ENCODE measurements at places on chromosomes 3 and 15.

DNA sequence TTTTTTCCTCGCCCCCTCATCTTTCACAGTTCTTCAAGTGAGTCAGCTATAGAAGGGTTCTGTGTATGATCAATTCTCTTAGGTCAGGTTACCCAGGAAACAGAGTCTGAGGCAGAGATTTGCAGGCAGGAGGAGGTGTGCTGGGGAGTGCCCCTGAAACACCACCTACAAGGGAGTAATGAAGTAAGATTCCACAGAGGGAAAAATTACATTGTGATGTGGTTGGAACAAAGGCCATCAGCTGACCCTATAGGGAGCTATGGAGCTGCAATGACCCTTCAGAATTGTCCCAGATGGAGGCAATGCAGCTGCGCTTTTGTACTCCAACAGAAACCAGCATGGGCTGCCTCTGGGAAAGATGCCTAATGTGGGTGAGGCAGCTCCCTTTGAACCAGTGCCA is 142.2 kb upstream of the CNTN3 start:
- DNase-seq: no peak

- no peak for DNase-seq
These were observed 648.1 kb downstream of the NTRK3 start for GRCh38 chr15:87608238-87609028.

DNA sequence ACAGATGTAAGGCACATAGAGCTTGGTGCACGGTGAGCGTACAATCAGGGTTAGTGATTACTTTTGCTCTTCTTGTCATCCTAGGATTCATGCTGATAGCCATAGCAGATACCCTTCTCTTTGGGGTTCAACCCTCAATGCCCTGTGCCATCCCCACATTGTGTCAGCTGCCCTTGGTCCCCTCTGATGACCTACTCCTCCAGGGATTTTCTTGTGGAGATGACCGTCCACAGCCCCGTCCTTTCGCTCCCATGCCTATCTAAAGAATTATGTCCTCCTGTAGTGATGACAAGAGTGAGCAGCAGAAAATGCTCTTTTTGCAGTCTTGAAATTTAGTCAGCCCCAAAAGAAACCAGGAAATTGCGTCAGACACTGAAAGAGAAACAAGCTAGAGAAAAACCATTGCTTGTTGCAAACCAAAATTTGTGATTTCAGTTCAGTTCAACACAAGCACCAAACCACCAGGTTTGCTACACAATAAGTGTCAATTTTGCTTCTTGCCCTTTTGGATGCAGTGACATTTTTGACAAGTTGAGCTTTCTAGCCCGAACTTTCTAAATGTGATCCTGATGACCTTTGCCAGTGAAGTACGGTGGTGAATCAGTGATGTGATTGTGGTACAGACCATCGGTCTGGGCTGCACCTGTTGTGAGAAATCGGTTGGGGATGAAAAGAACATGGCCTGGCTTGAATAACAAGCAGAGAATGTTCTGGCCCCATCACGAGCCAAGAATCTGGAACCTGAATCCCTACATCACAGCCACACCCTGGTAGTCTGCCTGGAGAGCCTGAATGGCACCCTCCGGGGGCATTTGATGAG is 41.3 kb downstream of the CMTM7 start:
- DNase-seq: no peak

DNA sequence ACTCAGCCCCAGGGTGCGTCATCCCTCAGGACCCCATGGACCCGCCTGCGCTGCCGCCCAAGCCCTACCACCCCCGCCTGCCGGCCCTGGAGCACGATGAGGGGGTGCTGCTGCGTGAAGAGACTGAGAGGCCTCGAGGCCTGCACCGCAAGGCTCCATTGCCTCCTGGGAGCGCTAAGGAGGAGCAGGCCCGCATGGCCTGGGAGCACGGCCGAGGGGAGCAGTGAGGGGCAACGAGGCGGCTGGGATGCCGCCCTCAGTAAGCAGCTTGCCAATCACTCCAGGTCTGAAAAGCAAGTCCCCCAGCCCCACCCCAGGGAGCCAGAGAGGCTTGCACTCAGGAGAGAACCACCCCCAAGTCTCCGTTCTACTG is 3.8 kb upstream of the MANF start:
- DNase-seq: no peak

- DNase-seq: no peak
These were observed 2.6 kb upstream of the APEH start for GRCh38 chr3:49671291-49672288.
